ENCODE measurements at places on chromosomes 4 and X.

DNA sequence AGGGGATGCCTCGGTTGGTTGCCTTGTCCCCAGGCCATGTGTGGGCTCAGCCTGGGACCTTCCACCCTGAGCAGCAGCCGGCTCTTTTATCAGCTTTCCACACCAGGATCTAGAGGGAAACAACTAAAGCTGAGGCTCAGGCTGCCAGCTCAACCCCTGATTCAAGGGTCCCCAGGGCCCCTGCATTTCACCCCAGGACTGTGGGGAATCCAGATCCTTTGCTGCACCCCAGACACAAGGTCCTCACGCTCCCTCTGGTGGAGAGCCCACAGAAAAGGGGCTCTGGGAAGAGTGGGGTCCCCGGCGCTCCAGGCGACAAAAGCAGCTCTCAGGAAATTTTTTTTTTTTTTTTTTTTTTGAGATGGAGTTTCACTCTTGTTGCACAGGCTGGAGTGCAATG, 64.3 kb downstream of the ZFYVE28 start:
- DNase-seq: no peak

DNA sequence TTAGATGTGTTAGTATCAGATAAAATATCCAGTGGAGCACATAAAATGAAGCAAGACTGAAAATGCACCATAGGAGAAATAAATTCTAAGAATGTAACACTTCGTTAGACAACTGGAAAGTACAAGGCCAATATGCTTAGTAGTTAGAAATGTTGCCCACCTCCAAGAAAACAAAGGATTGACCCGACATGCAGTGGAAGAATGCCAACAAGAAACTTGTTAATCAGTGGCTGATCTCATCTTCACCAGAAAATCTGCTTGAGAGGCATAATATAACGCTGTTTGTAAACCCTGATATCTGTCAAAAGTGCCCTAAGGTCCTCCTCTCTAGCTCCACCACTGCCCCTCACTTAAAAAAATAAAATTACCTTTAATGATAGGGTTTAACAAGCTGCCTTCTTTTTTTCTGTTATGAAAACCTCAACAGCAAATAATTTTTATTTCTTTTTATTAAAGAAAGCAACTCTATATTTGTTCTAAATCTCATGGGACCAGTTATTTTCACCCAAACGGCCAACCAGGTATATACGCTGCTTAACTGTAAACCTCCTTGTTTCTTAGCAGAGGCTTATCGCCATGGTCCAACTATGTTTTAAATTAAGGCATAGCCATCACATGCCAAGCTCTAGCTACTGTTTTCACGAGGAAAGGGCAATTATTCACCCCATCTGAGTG, 1.8 kb downstream of the RASGEF1B start:
- DNase-seq: no peak

- no peak for DNase-seq
These were observed 3.1 kb downstream of the CXXC4 start for GRCh38 chr4:104491481-104492182.

DNA sequence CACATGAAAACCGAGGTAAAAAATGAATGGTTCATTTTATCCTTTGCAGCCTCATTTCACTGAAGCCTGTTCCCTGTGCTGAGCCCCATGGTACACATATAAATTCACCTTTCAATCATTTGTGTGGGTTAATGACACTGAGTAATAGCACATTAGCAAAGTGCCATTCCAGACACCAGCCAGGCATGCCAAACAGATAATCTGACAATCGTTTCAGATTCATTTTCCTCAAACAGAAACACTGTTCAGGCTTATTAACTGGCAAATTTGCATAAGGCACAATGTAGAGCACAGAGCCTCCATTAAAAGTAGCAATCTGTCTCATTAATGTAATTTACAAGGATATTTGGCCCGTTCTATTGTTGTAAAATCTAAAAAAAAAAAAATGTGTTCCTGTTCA, 76.2 kb downstream of the UNC5C start:
- no peak for DNase-seq

DNA sequence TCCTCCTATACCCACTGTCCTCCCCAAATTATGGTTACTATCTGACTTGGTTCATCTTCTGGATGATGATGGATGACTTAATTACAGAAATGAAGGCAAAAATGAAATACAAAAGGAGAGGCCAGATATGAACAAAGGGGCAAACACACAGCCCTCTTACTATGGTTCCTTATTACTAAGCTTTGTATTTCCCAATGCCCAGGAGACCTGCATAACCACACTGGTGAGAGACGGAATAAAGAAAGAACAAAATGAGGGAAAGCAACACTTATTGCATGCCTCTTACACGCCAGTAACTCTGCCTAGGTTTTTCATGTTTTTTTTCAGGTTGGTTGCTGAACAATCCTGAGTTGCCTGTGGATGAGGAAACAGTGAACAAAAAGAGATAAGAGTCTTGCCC, 120.5 kb downstream of the SLC10A7 start:
- no peak for DNase-seq

DNA sequence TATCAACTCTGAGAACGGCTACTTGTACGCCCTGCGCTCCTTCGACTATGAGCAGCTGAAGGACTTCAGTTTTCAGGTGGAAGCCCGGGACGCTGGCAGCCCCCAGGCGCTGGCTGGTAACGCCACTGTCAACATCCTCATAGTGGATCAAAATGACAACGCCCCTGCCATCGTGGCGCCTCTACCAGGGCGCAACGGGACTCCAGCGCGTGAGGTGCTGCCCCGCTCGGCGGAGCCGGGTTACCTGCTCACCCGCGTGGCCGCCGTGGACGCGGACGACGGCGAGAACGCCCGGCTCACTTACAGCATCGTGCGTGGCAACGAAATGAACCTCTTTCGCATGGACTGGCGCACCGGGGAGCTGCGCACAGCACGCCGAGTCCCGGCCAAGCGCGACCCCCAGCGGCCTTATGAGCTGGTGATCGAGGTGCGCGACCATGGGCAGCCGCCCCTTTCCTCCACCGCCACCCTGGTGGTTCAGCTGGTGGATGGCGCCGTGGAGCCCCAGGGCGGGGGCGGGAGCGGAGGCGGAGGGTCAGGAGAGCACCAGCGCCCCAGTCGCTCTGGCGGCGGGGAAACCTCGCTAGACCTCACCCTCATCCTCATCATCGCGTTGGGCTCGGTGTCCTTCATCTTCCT, 2.7 kb downstream of the PCDH10 start:
- no peak for DNase-seq

DNA sequence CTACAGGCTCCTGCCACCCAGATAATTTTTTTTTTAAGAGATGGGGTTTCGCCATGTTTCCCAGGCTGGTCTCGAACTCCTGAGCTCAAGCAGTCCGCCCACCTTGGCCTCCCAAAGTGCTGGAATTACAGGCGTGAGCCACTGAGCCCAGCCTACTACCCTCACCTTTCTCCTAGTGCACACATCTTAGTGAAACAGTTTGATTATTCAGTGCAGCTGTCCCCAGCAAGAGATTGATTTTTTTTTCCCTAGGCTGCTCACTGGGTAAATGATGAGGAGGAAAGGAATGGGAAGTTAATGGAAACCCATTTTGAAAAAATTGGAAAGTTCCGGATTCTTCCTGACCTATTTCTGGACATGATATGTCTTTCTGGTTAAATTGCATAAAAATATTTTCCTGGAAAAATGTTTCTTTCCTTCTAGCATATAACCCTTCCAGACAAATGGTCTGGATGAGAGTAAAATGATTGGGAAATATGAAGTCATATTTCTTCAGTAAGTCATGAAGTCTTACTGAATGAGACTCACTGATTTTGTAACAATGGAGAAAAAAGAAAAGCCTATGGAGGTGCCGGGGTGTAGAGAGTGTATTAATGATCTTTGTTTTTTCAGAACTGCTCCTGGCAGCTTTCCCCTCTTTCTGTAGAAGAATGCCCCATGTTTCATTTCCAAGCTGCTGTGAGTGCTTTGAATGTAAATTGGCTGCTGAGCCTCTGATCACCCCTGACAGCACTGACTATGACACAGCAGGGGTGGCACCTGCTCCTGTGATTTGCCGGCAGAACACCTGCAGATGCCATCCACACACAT, 19.5 kb upstream of the ZNF41 start:
- DNase-seq: no peak

DNA sequence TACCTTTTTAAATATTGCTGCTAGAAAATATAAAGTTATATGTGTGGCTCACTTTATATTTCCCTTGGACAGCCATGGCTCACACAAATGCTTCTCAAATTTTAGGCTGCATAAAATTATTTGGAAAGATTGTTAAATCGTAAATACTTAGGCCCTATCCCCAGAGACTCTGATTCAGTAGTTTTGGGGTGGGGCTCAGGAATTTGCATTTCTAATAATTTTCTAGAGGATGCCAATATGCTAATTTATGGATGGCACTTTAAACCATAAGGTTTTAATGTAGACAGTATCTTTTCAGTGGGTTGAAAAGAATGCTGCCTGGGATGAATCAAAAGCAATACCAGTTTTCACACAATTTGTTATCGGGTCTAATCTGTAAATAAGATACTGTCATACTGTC, 49.7 kb downstream of the RAP1GDS1 start:
- DNase-seq: no peak

GRCh38 chrX:102711872-102712215, 404 bp upstream of the GPRASP2 start:
- no peak for DNase-seq

DNA sequence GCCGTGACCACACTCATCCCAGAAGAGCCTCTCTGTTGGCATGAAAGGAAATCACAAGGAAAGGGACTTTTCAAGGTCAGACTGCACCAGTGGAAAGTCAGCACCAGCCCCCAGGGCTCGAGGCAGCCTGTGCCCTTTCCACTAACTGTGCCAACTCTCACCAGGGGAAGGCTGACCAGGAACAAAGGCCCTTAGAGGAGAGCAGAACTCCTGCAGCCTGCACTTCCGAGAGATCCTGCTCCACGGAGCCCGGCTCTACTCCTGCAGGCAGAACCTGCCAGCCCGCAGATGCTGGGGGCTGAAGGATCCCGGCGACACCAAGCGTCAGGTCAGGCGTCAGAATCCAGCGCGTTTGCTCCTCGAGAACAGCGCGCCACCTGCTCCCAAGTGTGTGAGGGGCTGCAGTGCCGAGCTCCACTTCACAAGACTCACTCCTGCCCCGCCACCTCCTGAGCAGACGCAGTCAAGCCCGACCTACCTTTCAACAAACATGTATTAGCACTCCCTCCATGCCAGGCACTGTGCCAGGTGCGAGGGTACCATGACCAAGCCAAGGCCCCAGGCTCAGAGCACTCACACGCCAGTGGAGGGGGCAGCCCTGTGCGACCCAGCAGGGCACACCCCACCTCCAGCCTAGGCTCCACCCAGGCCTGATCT, 13.6 kb upstream of the HELT start:
- DNase-seq: no peak

DNA sequence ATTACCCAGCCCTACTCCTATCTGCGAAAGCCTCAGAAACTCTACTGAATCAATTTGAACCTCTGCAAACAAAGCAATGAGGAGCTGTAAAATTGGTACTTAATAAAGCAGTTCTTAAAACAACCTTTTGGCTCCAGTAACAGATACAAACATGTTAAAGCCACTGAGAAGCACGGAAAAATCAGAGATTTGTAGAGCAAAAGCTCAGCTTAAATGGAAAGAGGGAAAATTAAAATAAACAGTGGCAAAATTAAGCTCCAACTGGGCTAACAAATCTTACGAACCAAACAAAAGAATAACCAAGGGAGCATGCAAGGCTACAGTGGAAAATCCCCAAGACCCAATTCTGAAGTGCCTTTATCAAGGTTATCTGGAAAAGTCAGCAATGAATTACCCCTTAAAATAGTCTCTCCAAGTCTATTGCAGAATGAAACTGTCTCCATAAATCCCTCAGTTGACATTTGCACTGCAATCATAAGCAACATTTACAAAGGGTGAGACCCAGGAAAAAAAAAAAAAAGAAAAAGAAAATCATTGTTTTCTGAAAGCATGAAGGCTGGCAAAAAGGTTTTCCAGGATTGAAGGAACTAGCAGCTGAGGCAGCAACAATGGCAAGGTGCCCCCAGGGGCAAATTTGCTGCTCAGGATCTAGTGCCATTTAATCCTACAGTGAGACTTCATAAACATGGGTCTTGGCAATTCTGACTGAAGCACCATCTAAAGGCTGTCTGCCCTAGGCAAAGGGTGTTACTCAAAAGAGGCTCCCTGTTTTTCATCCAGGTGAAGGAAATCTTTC, 40.1 kb downstream of the USP46 start:
- DNase-seq: no peak

DNA sequence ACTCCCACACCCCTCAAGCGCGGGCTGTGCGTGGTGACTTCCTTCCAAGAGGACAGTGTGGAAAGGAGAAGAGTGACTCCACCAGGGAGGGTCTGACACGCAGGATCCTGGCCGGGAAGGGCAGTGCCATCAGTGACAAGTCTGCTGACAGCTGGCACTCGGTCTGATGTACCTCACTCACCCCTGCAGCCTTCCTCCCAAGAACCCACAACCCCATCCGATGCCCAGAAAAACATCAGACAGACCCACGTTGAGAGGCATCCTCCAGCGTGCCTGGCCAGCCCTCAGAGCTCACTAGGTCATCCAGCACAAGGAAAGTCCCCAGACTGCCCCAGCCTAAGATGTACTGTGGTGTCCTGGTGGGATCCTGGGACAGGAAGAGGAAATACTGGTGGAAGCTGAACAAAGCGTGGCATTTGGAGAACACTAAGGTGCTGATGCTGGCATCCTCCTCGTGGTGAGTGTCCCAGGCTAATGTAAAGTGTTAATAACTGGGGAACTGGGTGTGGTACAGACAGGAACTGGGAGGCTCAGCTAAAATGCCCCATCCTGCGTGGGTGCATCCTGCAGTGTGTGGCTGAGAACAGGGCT, 200.0 kb upstream of the PSAPL1 start:
- DNase-seq: no peak

- no peak for DNase-seq
These were observed at the start of gene GPC4 for GRCh38 chrX:133415276-133416105. TSS of gene GPC4 (minus strand) at chrX:133415489. CDS start at chrX:133414965, 524 bp downstream.

- DNase-seq: no peak
These were observed 7.3 kb upstream of the PTPN13 start for GRCh38 chr4:86586626-86587380.

- DNase-seq: no peak
These were observed 67.5 kb downstream of the FBXW7 start for GRCh38 chr4:152468408-152468807.

DNA sequence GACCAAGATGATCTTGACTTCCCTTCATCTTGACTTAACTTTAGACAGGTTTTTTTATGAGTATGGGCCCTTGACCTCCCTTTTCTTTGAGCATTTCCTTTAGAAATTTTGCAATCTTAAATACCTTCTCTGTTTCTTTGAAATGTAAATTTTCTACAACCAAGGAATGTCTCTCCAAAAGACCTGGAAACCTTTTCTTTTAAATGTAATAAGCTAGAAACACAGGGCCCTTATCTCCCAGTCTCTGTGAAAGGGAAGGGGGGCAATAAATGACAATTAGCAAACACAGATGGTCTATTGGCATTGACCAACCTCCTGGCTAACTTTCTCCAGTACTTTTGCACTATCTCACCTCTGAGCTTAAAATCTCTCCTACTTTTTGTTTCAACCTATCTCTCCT, 144.3 kb upstream of the GK2 start:
- no peak for DNase-seq

GRCh38 chrX:67684136-67684535, 140.3 kb downstream of the AR start:
- DNase-seq: no peak

Data from stimulated activated CD4-positive, alpha-beta T cell treated with anti-CD3 and anti-CD28 coated beads, TNF-alpha, amount 100 ng/mL, for 1 hour (primary cell).